ENCODE measurements at places on chromosomes 6 and 20. TPM values are rescaled to one million over a fixed set of nuclear protein-coding genes. Genes with fewer than 3 reads are reported as not detected.

The ZSCAN23 gene
- 12.0 TPM for total RNA-seq

The MAPK14 gene
- total RNA-seq = 72.5 TPM

The BPIFA1 gene
- total RNA-seq = not detected

The COL9A3 gene
- 0.98 TPM for total RNA-seq

The IL17A gene
- not detected for total RNA-seq

The CTCFL gene
- not detected for total RNA-seq

The FAXC gene
- total RNA-seq = 0.54 TPM

The DPPA5 gene
- not detected for total RNA-seq

The SLX4IP gene
- 7.0 TPM for total RNA-seq

The SLC24A3 gene
- 0.57 TPM for total RNA-seq

The HRH3 gene
- not detected for total RNA-seq

The ATRN gene
- total RNA-seq = 35.2 TPM

The VIP gene
- total RNA-seq = not detected

The GRM1 gene
- total RNA-seq = under 0.01 TPM

The C6orf118 gene
- total RNA-seq = not detected

The TMEM244 gene
- total RNA-seq = not detected

The BANF2 gene
- total RNA-seq = not detected

The IYD gene
- not detected for total RNA-seq

The FBXO5 gene
- total RNA-seq = 52.9 TPM

The SYCP2 gene
- 0.74 TPM for total RNA-seq

The TMEM200A gene
- total RNA-seq = 61.5 TPM

The ZC3H12D gene
- total RNA-seq = 0.09 TPM

The HCRTR2 gene
- not detected for total RNA-seq
